Activated naive CD8-positive, alpha-beta T cell treated with anti-CD3 and anti-CD28 coated beads, Interleukin-2, amount 10 ng/mL, durations not matched to agents 7 days and 5 days (primary cell): ENCODE measurements at places on chromosomes 11 and 22. TPM values are rescaled to one million over a fixed set of nuclear protein-coding genes. Genes with fewer than 3 reads are reported as not detected.
A peak's percentile ranks its signal among the peaks of the same experiment; 100 is the strongest.

DNA sequence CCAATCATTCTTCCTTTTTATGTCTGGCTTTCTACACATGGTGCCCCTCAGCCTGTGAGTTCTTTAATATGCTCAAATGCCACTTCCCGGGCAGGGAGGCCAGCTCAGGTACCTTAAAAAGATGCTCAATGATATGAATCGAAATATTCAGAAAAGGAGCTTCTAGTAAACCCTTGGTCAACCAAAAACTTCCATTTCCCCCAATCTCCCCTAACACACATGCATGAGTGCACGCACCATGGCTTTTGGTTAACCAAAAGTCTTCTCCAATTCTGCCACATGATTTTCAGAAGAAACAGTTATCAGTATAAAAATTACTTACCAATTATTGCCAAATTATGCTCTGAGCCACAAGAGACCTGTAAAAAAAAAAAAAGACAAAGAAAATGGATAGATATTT is 135.0 kb downstream of the SERGEF start:
- H3K27ac ChIP-seq = no peak overlapping the region
- no peaks in the 10 kb centered on the region for H3K27me3 ChIP-seq
- no peak overlapping the region for H3K4me3 ChIP-seq

DNA sequence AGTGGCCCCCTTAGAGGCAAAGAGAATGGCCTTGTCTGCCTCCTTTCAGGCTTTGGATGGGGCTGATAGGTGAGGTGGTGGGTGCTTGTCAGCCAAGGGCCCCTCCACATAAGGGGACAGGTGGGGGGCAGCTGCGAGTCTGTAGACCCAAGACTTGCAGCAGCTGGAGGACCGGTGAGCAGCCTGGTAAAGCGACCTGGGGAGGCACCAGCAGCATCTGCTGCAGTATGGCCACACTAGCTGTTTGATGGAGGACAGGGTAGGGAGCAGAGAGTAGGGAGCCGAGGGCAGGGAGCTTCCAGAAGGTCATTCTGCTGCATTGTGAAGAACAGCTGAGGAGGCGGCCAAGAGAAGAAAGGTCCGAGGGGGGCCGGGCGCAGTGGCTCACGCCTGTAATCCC is 16.8 kb upstream of the MRTFA start:
- no peak for DNase-seq
- no peak overlapping the region for H3K27ac ChIP-seq
- peaks cover 2% of the 10 kb centered on the region for H3K27me3 ChIP-seq
- no peaks in the 10 kb centered on the region for H3K36me3 ChIP-seq
- no peak overlapping the region for H3K4me3 ChIP-seq
- H3K4me1 ChIP-seq = no peaks in the 10 kb centered on the region

- H3K27me3 ChIP-seq = peaks cover 17% of the 10 kb centered on the region
- no peak overlapping the region for H3K27ac ChIP-seq
- no peak for DNase-seq
- no peak overlapping the region for H3K4me3 ChIP-seq
- no peaks in the 10 kb centered on the region for H3K4me1 ChIP-seq
- H3K36me3 ChIP-seq = no peaks in the 10 kb centered on the region
Measured at GRCh38 chr11:119835753-119836152, 106.8 kb upstream of the NECTIN1 start.

GRCh38 chr11:108228251-108228650 is 5.4 kb downstream of the ATM start:
- peaks cover 47% of the 10 kb centered on the region for H3K36me3 ChIP-seq
- peak overlapping the region; percentile 79 for H3K4me3 ChIP-seq
- H3K4me1 ChIP-seq = peaks cover 33% of the 10 kb centered on the region

CDC42BPG gene
- 3.4 TPM for total RNA-seq
